CD4-positive, alpha-beta T cell (primary cell): ENCODE measurements at places on chromosomes 4 and X.
A peak's percentile ranks its signal among the peaks of the same experiment; 100 is the strongest.

GRCh38 chr4:67120369-67120768 lies 424.9 kb downstream of the CENPC start:
- no peak for DNase-seq

DNA sequence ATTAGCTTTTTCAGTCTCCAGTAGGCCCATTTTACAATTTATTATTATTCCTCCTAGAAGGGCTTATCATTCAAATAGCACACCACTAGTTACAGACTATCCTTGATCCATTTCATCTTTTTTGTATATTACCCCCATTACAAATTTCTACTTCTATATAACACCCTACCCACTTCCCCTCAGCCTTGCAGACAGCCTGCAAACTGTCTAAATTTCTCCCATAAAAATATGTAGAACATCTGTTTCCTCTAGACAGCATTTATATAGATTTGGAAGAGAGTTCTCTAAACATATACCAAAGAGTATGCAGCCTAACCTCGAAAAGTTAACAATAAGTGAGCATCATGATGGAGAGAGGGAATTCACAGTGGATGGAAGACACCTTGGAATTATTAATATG lies 30.8 kb downstream of the COMMD8 start:
- DNase-seq = no peak

GRCh38 chr4:8417071-8417614 lies 23.4 kb downstream of the ACOX3 start:
- DNase-seq = no peak

GRCh38 chr4:94489098-94489497 lies 37.4 kb downstream of the PDLIM5 start:
- DNase-seq = no peak

DNA sequence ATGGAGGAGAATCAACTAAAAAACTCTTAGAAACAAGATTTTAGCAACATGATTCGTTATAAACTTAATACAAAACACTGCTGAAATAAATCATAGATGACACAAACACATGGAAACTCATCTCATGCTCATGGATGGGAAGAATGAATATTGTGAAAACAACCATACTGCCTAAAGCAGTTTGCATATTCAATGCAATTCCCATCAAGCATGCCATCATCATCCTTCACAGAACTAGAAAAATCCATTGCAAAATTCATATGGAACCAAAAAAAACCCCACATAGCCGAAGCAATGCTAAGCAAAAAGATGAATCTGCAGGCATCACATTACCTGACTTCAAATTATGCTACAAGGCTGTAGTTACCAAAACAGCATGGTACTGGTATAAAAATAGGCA lies 1015.8 kb upstream of the GRIA3 start:
- no peak for DNase-seq

- DNase-seq = no peak
Measured at GRCh38 chrX:129310000-129310399, 213.3 kb downstream of the SMARCA1 start.

GRCh38 chr4:44493924-44494323 lies 45.3 kb upstream of the KCTD8 start:
- DNase-seq = no peak

DNA sequence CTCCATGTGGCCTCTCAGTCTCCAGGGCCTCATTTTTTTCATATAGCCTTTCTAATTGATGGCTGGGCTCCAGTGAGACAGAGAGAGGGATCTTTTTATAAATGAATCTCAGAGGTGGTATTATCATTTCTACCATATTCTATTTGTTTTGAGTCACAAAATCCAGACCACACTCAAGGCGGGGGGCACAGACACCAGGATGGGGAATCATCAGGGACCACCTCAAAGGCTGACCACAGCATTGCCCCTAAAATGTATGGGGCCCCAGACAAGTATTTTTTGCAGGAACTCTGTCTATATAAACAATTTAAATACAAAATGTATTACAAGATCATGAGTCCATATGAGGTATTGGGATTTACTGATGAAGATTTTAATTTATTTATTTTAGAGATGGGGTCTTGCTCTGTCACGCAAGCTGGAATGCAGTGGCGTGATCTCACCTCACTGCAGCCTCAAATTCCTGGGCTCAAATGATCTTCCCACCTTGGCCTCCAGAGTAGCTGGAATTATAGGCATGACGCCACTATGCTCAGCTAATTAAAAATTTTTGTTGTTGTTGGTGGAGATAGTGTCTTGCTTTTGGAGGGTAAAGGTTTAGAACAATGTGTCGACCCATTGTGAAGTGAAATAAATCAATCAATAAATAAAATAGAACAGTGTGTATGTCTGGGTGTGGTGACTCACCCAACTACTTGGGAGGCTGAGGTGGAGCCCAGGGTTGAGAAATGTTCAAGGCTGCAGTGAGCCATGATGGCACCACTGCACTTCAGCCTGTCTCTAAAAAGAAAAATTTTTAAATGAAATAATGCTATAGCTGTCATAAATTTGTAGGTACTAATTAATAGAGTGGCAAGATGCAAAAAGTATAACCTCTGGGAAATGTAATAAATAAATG lies 29.4 kb downstream of the WDR13 start:
- DNase-seq = no peak

DNA sequence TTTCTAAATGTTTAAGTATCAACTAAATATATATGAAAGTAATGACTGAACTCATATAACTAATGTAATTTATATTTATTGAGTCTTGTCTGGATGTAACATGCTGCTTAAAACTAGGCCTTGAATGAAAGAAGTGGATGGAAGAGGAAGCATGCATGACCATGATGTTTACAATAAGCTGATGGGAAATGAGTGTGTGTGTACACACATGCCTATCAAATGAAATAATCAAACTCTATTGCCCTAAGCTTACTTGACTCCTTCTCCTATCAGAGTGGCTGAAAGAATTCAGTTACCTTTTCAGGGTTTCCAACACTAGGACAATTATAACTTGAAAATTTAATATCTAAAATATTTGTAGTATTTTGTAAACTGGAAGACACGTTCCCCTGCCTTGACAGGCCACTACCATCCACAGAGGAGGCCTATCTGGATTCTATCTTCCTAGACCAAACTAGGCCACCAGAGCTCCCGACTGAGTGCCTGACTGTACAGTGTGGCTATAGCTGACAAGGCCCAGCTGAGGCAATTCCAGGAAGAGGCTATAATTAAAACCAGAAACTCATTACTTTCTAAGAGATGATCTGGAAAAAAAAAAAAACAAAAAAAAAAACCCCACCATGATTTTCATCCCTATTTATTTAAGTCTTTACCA lies 7.6 kb downstream of the ARSJ start:
- DNase-seq = no peak

DNA sequence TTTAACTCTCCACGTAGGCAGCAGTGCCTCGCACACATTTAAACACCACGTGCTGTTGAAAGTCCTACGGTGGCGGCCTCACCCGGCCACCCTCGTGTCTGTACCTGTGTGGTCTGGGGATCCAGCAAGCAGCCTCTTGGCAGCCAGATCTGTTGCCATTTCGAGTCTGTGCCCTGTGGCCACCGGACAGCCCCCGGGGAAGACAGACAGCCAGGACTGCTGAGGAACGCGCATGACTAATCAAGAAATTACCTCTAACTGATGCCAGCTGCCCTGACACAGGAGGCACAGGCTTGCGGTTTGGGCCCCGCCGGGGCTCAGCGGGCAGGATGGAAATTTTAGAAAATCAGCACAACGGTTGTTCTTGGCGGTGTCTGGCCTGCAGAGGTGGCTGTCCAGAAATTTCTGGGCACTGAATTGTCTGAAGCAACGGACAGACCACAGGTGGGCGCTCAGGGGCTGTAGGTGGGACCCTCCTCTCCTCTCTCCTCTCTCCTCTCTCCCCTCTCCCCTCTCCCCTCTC lies 15.6 kb upstream of the ASMTL start:
- peak; percentile 75 for DNase-seq

GRCh38 chr4:21009956-21010355 lies 309.7 kb downstream of the PACRGL start:
- no peak for DNase-seq

DNA sequence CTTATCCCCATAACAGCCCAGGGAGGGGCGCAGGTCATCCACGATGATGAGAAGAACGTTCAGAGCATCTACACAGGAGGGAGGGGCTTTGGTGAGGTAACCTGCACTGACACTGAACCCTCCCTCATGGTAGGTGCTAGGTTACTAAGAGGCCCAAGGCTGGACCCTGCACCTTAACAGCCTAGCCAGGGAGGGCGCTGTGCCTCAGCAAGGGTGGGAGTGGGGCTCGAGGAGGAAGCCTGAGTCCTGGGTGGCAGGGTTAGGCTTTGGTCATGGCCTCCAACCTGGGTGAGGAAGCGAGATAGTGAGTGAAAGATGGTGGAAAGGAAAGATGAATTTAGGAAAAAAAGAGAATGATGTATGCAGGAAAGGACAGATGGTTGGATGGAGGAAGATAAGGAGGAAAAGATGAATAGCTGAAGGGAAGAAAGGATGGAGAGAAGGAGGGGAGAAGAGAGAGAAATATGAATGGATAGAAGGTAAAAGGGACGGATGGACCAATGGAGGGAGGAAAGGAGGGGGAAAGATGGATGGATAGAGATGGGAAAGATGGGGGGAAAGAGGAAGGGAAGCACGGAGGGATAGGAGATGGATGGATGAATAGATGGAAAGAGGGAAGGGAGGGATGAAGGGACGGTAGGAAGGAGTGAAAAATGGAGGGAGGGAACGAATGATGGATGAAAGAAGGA lies 736 bp downstream of the IDS start:
- peak; percentile 62 for DNase-seq

DNA sequence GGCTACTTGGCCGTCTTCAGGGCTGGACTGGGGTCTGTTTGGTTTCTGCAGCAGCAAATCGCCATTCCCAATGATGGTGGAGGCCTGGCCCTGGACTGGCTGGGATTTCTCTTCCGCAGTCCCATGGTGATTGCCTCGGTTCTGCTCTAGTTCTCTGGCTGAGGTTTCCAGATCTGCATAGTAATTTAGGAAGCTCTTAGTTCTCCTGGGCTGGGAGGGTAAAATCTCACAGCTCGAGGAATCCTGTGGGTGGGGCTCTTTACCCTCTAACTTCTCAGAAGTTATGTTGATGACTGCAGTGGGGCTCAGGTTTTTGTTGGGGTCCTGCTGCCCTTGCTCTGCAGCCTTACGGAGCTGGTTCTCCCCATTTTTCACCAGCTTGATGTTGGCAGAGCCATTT lies 200.6 kb downstream of the APBB2 start:
- DNase-seq = no peak

DNA sequence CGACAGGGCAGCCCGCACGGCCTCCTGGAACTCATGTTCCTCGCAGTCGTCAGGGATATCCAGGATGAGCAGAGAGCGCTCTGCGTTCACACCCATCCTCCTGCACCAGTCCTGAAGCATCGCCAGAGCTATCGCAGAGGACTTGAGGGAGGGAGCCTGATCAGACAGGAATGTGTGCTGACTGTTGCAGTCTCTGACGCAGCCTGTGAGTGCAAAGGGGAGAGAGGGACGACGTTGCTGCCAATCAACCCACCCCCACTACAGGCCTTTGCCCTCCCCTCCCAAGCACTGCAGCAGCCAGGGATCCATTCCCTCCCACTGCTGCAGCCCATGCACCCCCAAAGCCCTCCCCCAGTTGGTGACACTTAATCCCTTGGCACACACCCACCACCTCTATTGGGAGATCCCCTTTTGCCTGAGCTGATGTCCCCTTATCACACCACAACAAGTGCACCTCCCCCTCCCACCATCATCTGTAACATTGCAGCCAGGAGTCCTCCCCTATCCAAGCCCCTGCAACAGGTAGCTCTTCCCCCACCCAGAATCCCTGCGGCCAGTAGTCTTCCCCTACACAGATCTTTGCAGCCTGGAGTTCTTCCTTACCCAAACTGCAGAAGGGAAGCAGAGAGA lies 897 bp downstream of the PNMA6F start:
- DNase-seq = no peak

DNA sequence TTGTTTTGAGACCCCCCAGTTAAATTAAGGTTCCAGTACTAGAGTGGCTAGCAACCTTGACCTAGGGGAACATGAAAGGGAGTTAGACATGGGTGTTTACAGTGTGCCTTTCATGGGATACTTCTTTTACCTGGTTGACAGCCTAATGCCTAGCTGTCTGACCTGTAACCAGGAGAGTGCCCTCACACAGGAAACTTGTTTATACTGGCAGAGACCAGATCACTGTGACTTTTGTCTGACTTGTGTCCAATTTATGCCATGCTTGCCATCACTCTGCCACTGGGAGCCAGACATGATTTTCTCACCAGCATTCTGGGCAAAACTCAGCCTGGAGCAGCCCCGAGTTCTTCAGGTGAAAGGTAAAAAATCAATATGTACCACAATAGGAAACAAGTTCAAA lies 305.9 kb downstream of the CHIC1 start:
- no peak for DNase-seq

- DNase-seq = peak; percentile 78
Measured at GRCh38 chr4:105146276-105147015, at the start of gene TET2. TET2 (plus strand) TSS chr4:105146876; CDS start chr4:105233943, 87,067 bp downstream.

DNA sequence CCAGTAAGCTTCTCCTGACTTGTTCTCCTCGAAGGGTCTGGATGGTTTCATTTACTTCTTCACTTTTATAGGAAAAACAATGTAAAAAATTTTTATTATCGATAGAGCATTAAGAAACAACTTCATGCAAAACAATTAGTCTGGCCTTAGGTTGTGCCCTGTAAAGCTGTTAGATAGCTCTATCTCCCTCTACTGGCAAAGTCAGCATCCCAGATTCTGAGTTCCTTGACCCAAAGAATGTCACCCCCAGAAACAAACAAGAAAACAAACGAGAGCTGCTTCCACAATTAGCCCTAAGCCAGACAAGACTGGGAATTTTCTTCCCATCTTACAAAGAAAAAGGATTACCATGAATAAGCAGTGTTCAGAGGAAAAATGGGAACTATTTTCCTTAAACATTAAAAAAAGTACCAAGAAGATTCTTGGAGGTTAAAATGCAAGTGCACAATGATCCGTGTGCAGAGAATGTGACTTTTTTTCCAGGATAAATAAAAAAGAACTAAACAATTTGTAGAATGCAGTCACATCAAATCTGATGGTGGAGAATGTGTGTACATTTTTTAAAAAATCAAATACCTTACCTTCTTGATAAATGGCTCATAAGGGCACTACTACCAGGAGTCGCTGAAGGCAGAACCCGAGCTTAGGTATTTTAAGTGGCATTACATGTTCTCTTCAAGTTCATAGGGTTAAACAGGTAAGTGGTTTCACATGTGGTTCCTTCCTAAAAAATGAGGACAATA lies 293.2 kb downstream of the FBXO8 start:
- DNase-seq = no peak

DNA sequence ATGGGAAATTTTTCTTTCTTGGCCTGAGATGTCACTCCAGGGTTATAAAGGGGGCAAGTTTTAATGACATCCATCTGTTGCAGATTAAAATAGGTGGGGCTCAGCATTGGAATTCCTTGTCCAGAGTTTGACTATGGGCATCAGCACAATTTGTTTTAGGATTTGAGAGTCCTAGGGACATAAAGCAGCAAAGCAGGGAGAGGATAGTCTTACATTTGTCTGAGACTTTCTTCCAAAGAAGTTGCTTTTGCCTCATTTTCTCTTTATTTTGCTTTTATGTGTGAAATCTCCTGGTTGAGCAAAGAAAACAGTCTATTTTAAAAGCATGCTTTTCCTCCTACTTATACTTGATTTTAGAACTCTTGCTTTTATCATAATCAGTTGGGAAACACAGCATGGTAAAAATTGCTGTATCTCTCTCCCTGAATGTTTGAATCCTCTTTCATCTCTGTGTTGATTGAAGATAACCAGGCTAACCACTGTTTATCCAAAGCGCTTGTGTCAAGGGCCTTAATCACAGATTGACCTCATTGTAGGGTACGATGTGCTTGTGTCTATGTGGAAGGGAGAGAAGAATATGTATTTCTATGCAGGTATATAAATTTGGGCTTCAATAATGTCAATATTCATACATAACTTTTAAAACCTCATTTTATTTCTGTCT lies 121.5 kb downstream of the ANK2 start:
- DNase-seq = no peak

GRCh38 chrX:153495362-153495751 lies 577 bp downstream of the BGN start:
- DNase-seq = no peak
